ENCODE measurements at places on chromosomes 16 and 17. TPM values are rescaled to one million over a fixed set of nuclear protein-coding genes. Genes with fewer than 3 reads are reported as not detected.

CMTM2 gene
- total RNA-seq: not detected

FZD2 gene
- 3.7 TPM for total RNA-seq

DHRS7C gene
- total RNA-seq: not detected

RNF227 gene
- total RNA-seq: 8.2 TPM

NTN1 gene
- total RNA-seq: 6.5 TPM

PDE6G gene
- not detected for total RNA-seq

WWOX gene
- 17.1 TPM for total RNA-seq

ST6GALNAC1 gene
- 0.82 TPM for total RNA-seq

KRTAP3-2 gene
- not detected for total RNA-seq

SLC16A3 gene
- 2.0 TPM for total RNA-seq

FBXL16 gene
- total RNA-seq: 4.5 TPM

DECR2 gene
- 7.7 TPM for total RNA-seq

PIRT gene
- under 0.01 TPM for total RNA-seq

NIP7 gene
- total RNA-seq: 13.0 TPM

KRTAP2-3 gene
- total RNA-seq: not detected

MAP1LC3B gene
- 24.5 TPM for total RNA-seq

ADAD2 gene
- total RNA-seq: not detected

C16orf86 gene
- 2.0 TPM for total RNA-seq

CRK gene
- 164 TPM for total RNA-seq

CCL18 gene
- not detected for total RNA-seq

AHSP gene
- 22.0 TPM for total RNA-seq

GH1 gene
- not detected for total RNA-seq

WFIKKN1 gene
- 0.41 TPM for total RNA-seq

SBK1 gene
- total RNA-seq: 13.9 TPM

ACSM5 gene
- under 0.01 TPM for total RNA-seq

TERB1 gene
- 0.41 TPM for total RNA-seq

PAM16 gene
- total RNA-seq: 28.5 TPM

KRT25 gene
- total RNA-seq: not detected

CIBAR2 gene
- 0.41 TPM for total RNA-seq

SECTM1 gene
- 4.9 TPM for total RNA-seq

CDH3 gene
- total RNA-seq: 9.4 TPM

ZDHHC1 gene
- total RNA-seq: 1.2 TPM

CPNE7 gene
- total RNA-seq: 15.1 TPM

MILR1 gene
- total RNA-seq: 0.82 TPM

ZPBP2 gene
- not detected for total RNA-seq

CD300E gene
- under 0.01 TPM for total RNA-seq

CEP20 gene
- total RNA-seq: 44.8 TPM

HASPIN gene
- total RNA-seq: 0.82 TPM

CEP295NL gene
- 1.2 TPM for total RNA-seq

TPSG1 gene
- total RNA-seq: not detected
